Activated CD4-positive, alpha-beta T cell treated with anti-CD3 and anti-CD28 coated beads, Interleukin-2, amount 10 ng/mL, durations not matched to agents 24 days and 14 days (primary cell): ENCODE measurements at places on chromosomes 3 and 15. TPM values are rescaled to one million over a fixed set of nuclear protein-coding genes. Genes with fewer than 3 reads are reported as not detected.
A peak's percentile ranks its signal among the peaks of the same experiment; 100 is the strongest.

GRCh38 chr3:120497336-120497735 is 46.5 kb upstream of the FSTL1 start:
- no peak for DNase-seq
- no peak overlapping the region for H3K27ac ChIP-seq
- H3K4me1 ChIP-seq: no peaks in the 10 kb centered on the region
- H3K4me3 ChIP-seq: no peak overlapping the region
- H3K36me3 ChIP-seq: no peaks in the 10 kb centered on the region
- H3K27me3 ChIP-seq: peaks cover 5% of the 10 kb centered on the region

DNA sequence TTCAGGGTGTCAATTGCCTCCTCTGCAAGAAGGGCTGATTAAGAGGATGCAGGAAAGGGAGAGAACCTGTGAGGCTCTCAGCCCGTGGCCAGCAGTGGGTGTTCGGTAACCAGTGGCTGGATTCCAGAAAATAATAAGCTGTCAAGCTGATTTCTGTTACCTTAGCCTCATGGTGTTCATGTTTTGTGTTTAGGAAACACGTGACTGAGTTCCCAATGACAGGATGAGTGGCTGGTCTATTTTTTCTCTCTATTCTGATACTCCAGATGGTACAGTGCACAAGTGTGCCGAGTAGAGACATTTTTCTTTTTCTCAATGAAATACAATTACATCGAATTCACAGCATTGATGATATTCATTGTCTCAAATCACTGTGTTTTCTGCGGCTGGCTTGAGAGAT is 43.6 kb downstream of the EDEM1 start:
- no peaks in the 10 kb centered on the region for H3K36me3 ChIP-seq
- H3K27me3 ChIP-seq: peaks cover 8% of the 10 kb centered on the region
- H3K4me3 ChIP-seq: no peak overlapping the region
- H3K27ac ChIP-seq: no peak overlapping the region

- peaks cover 20% of the 10 kb centered on the region for H3K27me3 ChIP-seq
- peaks cover 24% of the 10 kb centered on the region for H3K36me3 ChIP-seq
Measured at GRCh38 chr3:192892981-192893700, 24.5 kb downstream of the MB21D2 start.

- no peak overlapping the region for H3K27ac ChIP-seq
- H3K4me1 ChIP-seq: no peaks in the 10 kb centered on the region
Measured at GRCh38 chr3:30042274-30042859, 564.0 kb upstream of the TGFBR2 start.

Gene NPAP1
- total RNA-seq: not detected in 2 replicates

GRCh38 chr3:126542340-126543241 is 16.1 kb downstream of the C3orf22 start:
- no peaks in the 10 kb centered on the region for H3K36me3 ChIP-seq
- H3K4me3 ChIP-seq: no peak overlapping the region
- H3K27me3 ChIP-seq: no peaks in the 10 kb centered on the region
- no peaks in the 10 kb centered on the region for H3K4me1 ChIP-seq
- no peak overlapping the region for H3K27ac ChIP-seq

Gene UCN2
- total RNA-seq: not detected in 2 replicates

GRCh38 chr3:107524326-107524840 is 1.6 kb downstream of the BBX start:
- peaks cover 6% of the 10 kb centered on the region for H3K27me3 ChIP-seq
- peak; percentile 70 for DNase-seq
- H3K4me1 ChIP-seq: peaks cover 25% of the 10 kb centered on the region

DNA sequence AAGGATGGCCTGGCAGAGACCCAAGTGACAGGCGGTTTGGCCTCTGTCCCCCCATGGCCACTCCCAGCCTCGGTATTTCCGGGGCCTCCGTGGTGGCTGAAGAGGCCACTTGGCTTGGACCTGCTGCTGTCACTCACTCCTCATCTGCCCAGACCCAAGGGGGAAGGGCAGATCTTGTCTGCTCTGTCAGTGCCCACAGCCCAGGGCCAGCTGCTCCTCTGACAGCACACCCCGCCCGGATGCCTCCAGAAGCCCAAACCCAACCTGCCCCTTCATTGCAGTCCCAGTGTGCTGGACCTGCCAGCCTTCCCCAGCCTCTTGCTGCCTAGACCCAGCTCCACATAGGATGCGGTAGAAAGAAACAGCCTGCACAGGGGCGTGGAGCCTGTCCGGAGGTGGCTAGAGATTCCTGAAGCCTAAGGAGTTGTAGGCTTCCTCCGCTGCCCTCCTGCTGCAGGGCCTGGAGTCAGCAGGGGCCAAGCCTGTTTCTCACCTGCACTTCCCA is 52.0 kb downstream of the MAGEF1 start:
- no peak overlapping the region for H3K4me3 ChIP-seq
- no peaks in the 10 kb centered on the region for H3K36me3 ChIP-seq
- peaks cover 9% of the 10 kb centered on the region for H3K27me3 ChIP-seq

Gene GCNT3
- not detected in 2 replicates for total RNA-seq
